ENCODE measurements at places on chromosomes 5 and 9.

DNA sequence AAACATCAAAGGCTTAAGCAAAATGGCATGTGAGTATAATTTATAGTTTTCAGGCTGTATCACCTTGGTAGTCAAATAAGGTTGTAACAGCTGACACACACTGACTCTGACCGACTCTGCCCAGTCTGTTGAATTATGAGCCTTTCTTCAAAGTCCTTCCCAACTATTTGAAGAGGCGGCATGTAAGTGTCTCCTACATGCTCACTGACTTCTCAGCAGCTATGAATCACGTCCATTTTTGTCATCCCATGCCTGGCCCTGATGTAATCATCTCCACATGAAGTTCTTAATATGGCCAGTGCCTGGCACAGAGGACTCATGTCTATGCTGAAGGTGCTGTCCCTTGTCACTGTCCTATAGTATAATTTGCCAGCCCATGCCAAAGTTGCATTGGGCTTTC lies 5.1 kb upstream of the PTBP3 start:
- peak; percentile 57 for DNase-seq

- no peak for DNase-seq
Observed at GRCh38 chr5:59483971-59484472, 409.5 kb downstream of the PDE4D start.

DNA sequence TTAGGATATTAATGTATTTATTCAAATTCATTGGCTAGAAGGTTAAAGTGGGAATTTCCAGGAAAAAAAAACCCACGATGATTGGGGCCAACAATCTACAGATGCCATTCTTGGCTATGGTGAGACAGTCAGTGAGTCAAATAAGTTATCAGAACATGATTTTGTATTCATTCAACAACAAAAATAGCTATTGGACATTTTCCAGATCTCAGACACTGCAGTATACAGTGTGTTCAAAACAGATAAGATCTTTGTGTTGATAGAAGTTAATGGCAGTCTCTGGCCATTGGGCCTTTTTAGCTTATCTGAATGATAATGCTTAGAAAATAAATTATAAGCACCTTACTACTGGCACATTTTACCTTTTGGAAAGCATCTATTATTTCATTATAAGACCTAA lies 547.7 kb downstream of the MAT2B start:
- DNase-seq: no peak

DNA sequence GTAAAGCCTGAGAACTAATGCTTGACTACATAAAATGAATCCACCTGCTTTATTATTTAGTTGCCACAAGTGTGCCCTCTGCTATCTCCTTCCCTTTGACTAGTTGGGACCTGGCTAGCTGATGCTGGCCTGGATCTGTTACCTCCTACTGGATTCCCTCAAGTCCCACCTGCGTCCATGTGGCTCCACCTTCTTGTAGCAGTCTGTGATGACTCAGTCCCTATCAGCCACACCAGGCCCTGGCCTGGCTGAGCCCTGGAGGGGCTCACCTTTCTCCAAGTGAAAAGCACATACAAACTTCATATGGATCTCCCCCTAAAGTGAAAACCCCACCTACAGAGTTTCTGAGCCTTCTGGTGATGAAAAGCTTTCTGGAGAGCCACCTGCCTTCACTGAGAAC lies 611.4 kb downstream of the SEMA5A start:
- no peak for DNase-seq

All from fibroblast of gingiva (primary cell).